ENCODE measurements at places on chromosomes 12 and 14.
A peak's percentile ranks its signal among the peaks of the same experiment; 100 is the strongest.

- no peak for DNase-seq
Measured at GRCh38 chr14:63472986-63473788, 70.0 kb downstream of the PPP2R5E start.

GRCh38 chr12:97637770-97638169, 175.2 kb downstream of the RMST start:
- no peak for DNase-seq

DNA sequence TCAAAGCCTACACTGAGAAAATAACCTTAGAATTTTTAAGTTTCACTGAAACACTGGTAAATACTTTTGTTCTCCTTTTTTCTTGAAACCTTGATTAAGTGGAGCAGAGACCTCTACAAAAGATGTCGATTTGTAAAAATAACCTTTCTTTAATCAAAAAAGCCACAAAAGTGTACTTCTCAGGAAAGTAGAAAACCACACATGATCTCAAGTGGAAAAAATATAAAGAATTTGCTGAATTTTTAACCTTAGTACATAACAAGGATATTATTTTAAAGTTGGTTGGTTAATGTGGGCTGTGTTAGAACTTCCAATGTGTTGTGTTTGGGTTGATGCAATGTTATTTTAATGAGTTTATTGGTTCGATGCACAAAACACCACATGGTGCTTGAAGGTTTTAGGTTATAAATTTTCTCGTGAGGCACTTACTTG, 8.6 kb downstream of the LGR5 start:
- no peak for DNase-seq

GRCh38 chr14:61392297-61392696, 70.9 kb downstream of the PRKCH start:
- no peak for DNase-seq

DNA sequence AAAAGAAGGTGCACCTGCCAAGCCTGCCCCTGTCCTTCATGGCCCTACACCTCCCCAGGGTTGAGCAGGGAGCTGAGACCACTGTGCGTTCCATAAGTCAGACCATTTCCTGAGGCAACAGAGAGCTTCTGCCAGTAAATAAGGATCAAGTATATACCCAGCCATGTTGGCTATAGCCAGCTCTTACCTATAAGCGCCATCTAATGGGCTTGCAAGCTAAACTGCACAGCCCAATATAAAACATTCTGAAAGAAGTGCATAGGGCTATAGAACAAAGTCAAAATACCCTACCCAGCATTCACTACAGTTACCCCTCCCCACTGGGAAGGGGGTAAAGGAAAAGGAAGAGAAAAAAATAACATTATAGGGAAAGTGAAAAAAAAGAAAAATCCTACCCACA, 59.3 kb upstream of the SCAF11 start:
- no peak for DNase-seq

GRCh38 chr12:130625201-130625600, 90.9 kb downstream of the RIMBP2 start:
- DNase-seq: peak; percentile 4

DNA sequence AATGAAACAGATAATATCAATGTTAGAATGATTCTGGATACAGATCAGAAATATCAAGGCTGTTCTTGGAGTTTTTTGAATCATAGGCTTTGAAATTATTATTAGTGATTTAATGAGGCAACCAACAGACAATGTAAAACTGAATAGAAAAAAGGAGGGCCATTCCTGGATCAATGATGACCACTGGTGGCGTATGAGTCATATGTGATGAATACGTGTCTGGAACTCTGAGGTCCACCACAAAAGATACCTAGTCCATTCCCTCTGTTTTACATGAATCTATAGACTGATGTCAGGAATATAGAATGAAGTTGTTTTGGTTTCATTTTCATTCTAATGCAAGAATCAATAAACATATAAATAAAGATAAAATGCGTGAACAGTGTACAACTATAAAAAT, 78.3 kb upstream of the RTL1 start:
- DNase-seq: no peak

DNA sequence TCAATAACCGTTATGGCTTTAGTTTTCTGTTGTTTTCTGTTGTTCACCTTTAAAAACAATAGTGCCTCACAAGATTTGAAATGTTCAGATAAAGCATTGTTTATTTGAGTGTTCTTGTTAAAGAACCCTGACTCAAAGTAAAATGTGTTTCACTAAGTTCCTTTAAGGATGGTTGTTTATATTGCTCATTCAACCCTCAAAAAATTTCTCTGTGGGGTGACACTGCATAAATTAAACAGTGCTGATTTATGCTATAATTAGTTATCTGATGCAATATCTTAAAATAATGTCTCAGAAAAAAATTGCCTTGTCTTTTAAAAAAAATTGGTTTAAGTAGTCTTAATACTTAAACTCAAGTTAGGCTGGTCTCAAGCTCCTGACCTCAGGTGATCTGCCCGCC, 775.1 kb downstream of the FLRT2 start:
- no peak for DNase-seq

- peak; percentile 56 for DNase-seq
Measured at GRCh38 chr12:6951551-6952120, 480 bp downstream of the PTPN6 start.

DNA sequence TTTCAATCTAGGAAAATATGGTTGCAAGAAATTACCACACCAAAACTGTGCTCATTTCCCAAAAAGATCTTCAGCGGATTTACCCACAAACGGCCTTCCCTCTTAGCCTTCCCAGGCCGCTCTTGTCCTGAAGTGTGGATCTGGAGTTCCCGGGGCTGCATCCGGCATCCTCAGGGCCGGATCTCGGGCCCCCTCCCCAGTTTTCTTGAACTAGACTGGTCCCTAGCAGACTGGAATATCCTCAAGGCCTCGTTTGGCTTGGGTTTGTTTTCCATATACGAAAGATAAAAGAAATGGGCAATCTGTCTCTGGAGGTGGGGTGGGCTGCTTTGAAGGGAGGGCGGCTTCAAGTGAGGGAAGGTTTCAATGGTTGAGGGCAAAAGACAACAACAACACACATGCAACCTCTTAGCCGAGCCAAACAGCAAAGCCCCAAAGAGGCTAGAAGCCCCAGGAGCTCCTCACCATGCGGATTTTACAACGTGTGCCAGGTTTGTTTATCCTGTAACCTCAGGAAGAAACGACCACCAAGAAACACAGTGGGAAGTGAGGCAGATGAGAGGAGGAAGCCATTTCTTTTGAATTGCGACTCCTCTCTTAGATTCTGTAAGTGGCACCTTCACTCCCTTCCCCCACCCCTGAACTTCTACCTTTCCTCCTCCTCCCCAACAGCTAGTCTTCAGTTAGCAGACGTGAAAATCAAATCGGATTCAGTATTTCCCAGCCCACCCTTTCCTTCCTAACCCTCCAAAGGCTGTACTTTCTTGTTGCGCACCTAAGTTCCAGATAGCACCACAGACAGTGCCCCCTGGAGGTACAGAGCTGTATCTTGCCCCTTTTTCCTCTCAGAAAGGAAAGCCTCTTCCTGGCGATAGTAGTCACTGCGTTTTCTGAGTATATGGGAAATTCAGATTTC, 2.6 kb downstream of the MYF6 start:
- DNase-seq: no peak

DNA sequence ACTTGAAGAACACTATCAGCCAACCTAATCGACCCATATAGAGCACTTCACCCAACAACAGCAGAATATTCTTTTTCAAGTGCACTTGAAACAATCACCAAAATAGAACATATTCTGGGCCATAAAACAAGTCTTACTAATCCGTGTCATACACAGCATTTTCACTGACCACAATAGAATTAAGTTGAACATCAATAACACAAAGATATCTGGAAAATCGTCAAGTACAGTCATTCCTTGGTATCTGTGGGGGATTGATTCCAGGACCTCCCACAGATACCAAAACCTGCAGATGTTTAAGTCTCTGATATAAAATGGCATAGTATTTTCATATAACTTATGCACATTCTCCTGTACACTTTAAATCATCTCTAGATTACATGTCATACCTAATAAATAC, 295.7 kb downstream of the BCL11B start:
- no peak for DNase-seq

GRCh38 chr14:91402348-91402747, 15.3 kb downstream of the CCDC88C start:
- DNase-seq: no peak

DNA sequence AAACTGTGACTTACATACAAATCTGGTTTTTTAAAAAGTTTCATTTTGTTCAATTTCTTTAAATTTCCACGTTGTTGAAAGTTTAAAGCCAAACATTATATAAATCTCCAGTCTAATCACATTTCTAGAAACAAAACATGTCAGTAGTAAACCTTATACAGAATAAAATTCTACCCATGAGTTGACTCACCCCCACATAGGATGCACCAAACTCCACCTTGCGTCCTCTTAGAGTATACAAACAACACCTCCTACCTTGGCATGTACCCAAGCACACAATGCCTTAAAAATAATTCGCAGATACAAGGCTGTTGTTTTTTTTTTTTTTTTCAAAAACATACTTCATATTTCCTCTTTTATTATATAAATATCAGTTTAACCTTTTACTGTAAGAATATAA, 3.3 kb downstream of the FBXL14 start:
- no peak for DNase-seq

- DNase-seq: no peak
Measured at GRCh38 chr12:30976206-30976605, 49.7 kb downstream of the TSPAN11 start.

DNA sequence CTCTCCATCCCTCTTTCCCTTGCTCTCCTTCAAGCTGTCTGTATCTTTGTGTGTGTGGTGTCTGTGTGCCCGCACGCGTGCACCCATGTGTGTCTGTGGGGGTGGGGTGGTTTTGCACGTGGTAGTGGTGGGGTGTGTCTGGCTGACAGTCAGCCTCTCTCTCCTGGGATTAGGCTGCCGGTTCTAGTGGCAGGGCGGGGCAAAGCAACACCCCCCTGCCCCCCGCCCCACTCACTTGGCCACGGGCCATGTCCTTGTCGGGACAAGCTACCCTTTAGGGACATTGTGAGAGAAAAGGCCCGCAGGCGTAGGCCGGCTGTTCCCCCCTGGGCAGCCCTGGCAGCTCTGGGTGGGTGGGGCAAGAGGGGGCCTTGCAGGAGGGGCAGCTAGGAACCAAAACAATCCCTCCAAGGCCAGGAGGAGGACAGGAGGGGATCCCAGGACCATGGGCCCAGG, 182.6 kb downstream of the ALG10 start:
- DNase-seq: no peak

GRCh38 chr12:100337299-100337698, 19.6 kb upstream of the SLC17A8 start:
- no peak for DNase-seq

GRCh38 chr14:28608851-28609828, 157.4 kb upstream of the FOXG1 start:
- no peak for DNase-seq

GRCh38 chr12:116524311-116524710, 34.9 kb upstream of the MAP1LC3B2 start:
- DNase-seq: no peak

DNA sequence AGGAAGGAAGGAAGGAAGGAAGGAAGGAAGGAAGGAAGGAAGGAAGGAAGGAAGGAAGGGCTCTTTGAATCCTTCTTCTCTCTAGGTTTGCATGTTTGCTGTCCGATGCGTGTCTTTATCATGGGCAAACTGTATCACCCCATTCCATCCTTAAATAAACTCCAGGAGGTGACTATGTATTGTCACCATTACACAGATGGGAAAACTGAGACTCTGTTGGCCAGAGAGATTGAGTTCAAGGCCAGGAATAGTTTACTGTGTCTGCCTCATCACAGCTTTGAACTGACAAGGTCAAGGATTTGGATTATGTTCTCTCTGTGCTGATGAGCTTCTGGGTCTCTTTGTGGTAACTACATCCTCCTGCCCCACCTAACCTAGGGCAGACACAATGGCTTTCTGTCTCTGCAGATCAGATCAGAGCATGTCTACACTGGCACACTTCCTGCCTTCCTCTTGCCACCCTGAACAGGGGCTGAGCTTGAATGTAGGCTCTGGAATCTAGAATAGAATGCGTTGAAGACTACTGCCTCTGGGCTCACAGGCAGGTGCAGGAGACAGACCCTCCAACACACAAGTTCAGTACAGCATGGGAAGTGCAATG, 78.9 kb upstream of the MAP1LC3B2 start:
- DNase-seq: no peak

- no peak for DNase-seq
Measured at GRCh38 chr12:84701041-84701440, 211.6 kb downstream of the SLC6A15 start.

- peak; percentile 38 for DNase-seq
Measured at GRCh38 chr12:52581066-52581465, 7.4 kb upstream of the KRT74 start.

DNA sequence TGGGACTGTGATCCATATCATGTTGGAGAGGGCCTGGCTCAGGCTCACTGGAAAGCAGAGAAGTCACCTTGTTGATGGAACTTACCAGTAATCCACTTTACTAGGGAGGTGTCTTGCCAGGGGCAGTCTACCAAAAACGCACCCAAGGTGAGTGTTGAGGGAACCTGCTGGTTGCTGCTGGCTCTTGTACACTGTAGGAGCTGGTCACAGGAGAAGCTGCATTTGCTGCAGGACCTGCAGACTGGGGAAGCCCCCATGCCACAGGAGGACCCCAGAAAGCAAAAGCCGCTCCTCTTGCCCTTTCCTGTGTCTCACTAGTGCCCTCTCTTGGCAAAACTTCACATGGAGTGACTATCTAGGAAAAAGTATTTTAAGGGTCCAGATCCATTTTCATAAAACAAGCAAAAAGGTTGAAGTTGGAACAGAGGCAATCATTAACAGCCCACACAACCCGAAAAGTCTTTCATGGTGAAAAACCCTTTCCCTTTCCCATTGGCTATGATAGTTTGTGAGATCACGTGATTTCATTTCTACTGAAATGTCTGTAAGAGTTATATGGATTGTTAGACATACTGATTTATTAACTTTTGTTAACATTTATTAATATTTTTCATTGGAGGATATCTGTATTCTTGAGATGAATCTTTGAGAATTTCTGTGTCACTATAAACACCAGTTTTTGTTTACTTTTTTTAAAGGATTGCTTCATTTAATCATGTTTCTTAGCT, 59.2 kb downstream of the RASSF8 start:
- DNase-seq: peak; percentile 64

DNA sequence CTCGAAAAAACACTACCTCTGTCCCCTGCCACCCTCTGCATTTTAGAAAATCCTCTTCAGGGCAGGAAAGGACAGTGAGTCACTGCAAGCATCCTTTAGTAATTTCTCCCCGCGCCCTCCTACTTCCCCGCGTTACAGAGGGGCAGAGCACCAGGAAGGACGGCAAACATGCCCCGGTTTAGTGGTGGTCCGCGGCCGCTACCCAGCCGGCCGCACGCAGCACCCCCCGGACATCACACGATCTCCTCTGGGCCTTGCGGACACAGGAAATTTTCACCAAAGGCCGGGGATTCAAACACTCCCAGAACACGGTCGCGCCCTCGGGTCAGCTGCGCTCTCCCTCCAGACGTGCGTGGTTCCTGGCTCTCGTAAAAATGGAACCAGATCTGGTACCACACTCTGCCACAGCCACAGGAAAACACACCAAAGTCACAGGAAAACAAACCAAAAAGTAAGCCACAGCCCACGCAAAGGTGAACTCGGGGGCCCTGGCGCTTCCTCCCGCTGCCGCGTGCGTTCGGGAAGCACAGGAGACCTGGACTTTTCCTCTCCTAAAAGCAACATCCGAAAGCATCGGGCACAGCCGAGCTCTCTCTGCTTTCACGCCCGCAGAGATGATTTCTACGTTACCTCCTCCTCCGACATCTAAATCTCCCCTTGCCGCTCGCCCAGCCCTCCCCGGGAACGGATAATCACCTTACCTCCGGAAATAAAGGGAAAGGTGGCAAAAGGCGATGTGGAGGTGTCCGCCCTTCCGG, 839 bp downstream of the SLC38A1 start:
- DNase-seq: no peak

- DNase-seq: no peak
Measured at GRCh38 chr14:57979376-57980048, 113.6 kb upstream of the SLC35F4 start.

GRCh38 chr12:77070382-77070781, 5.0 kb upstream of the E2F7 start:
- DNase-seq: no peak

Data from sigmoid colon (tissue), 7 donors.